Tibial nerve (tissue), 4 donors: ENCODE measurements at places on chromosomes 7 and 10. TPM values are rescaled to one million over a fixed set of nuclear protein-coding genes. Genes with fewer than 3 reads are reported as not detected.

The TMEM213 gene
- not detected for total RNA-seq

GRCh38 chr10:13587391-13587790 lies 626 bp downstream of the PRPF18 start:
- DNase-seq = no peak

- no peak for DNase-seq
These were observed 47.5 kb downstream of the USP6NL start for GRCh38 chr10:11563936-11564335.

- DNase-seq = no peak
These were observed 4.1 kb upstream of the SFR1 start for GRCh38 chr10:104117839-104118323.

The COL13A1 gene
- 2.0 TPM for total RNA-seq

GRCh38 chr7:155850766-155851678 lies 38.8 kb upstream of the SHH start:
- DNase-seq = no peak

DNA sequence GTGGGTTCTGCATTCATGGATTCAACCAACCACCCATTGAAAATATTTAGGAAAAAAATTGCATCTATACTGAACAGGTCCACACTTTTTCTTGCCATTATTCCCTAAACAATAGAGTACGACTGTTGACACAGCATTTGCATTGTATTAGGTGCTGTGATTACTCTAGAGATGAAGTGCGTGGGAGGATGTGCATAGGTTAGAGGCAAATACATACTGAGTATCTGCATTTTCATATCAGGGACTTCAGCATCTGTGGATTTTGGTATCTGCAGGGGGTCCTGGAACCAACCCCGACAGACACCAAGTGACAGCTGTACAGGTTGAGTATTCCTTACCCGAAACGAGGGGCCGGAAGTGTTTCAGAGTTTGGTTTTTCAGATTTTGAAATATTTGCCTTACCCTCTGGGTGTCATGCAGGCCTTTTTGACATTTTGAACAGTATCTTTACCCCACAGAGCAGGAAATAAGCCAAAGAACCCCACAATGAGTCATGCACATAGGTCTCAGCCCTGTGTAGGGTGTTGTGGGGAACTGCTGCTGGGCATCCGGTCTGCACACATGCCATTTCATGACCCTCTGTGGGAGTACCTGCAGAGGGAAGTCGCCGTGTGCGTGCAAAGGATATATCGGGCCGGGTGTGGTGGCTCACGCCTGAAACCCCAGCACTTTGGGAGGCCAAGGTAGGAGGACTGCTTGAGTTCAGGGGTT lies 14.5 kb downstream of the NUDT5 start:
- no peak for DNase-seq

The GNAI1 gene
- total RNA-seq = 78.5 TPM

DNA sequence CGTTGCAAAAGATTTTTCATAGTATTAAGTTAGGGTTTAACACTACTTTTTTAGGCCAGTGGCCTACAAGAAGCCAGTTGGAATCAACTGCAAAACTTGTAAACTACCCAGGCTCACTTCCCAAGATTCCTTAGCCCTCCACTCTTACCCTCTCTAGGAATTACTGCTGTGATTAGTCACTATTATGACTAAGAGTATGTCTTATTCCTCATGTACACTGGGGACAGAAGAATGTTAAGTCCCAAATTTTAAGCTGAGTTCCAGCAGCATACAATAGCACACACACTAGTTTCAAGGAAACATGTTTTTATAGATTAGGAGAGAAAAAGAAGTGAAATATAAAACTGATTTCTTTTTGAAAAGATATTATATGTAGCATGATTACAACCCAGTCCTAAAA lies 42.8 kb downstream of the FBXL13 start:
- DNase-seq = no peak

GRCh38 chr10:129030996-129031843 lies 435.8 kb upstream of the MGMT start:
- peak; percentile 37 for DNase-seq

DNA sequence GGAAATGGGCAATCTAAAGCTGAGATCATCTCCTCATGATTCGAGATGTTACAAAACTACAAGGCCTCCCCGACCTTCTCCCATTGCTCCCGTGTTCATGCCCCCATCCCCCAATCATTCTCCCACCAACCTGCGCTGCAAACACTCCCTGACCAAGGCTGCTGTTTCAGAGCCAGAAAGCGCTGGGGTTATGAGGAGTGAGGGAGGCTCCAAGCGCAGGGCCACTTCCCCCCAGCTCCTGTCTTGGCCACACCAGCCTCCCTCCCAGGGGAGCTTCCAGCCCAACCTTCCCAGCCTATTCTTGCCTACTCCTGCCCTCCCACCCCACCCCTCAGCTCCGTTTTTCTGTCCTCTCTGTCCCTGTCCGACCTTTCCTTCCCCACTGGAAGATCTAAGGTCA lies 14.7 kb upstream of the NODAL start:
- no peak for DNase-seq

The AKR1E2 gene
- total RNA-seq = 18.9 TPM

GRCh38 chr7:55970978-55971377 lies 6.6 kb downstream of the NIPSNAP2 start:
- DNase-seq = no peak

DNA sequence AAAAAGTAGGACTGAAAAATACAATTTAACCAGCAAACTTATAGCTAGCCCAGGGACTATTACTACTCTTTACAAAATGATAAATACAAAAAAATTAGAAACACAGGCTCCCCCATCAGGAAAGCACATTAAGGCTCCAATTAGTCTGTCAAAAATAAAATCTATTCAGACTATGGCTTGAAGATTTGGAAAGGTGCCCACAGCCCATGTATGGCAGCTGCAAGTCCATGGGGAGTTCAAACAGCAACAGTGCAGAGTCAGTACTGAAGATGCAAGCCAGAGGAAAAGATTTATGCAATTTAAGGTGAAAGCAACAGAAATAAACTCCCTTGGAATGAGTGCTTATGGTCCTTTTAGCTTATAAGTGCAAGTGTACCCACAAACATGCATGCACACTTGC lies 29.7 kb downstream of the IMMP2L start:
- no peak for DNase-seq

The NUTM2A gene
- total RNA-seq = 1.8 TPM

The UCN3 gene
- not detected for total RNA-seq

The CYP2E1 gene
- 0.30 TPM for total RNA-seq

GRCh38 chr10:125562737-125563136 lies 120.2 kb downstream of the TEX36 start:
- no peak for DNase-seq

The C10orf105 gene
- 0.20 TPM for total RNA-seq

DNA sequence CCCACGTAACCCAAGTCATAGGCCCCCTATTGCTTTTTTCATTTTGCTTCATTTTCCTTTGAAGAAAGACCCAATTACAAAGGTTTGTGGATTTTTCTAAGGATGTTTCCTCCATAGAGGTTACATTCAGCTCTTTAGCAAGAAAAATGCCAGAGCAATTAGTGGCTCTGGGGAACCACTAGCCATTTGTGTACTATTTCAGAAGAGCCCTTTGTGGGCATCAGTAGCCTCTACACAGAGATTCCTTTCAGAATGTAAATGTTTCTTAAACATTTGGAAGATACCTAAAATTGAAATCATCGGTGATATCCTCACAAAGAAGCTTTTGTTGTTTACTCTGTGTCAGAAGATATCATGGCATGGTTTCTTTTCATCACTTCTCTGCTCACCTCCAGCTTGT lies 291.0 kb upstream of the KMT2E start:
- no peak for DNase-seq

The ANKRD61 gene
- total RNA-seq = 0.63 TPM

GRCh38 chr10:35928748-35929147 lies 286.7 kb upstream of the FZD8 start:
- no peak for DNase-seq
